A375 (cell line): ENCODE measurements at places on chromosomes 13 and 19. TPM values are rescaled to one million over a fixed set of nuclear protein-coding genes. Genes with fewer than 3 reads are reported as not detected.

Gene ZNF667
- not detected in 2 replicates for total RNA-seq

Gene LRFN3
- total RNA-seq = 2.1 TPM in 2 replicates

Gene ACP7
- total RNA-seq = not detected in 2 replicates

Gene TMEM221
- 0.05 TPM in 1 of 2 replicates, not detected in the other for total RNA-seq

Gene MUC16
- not detected in 2 replicates for total RNA-seq

Gene IGFL3
- not detected in 2 replicates for total RNA-seq

Gene ERFL
- not detected in 2 replicates for total RNA-seq

Gene FGF14
- 0.04 and 0.40 TPM in 2 replicates for total RNA-seq

Gene MCEMP1
- total RNA-seq = 0.27 TPM in 1 of 2 replicates, not detected in the other

Gene ZNF560
- 1.4 and 3.7 TPM in 2 replicates for total RNA-seq

Gene ANKLE1
- total RNA-seq = 5.1 and 6.9 TPM in 2 replicates

Gene POP4
- total RNA-seq = 74.7 and 96.4 TPM in 2 replicates

Gene LGALS4
- 0.57 TPM in 1 of 2 replicates, not detected in the other for total RNA-seq

Gene CDC16
- total RNA-seq = 23.1 and 28.8 TPM in 2 replicates

Gene FCAR
- total RNA-seq = not detected in 2 replicates

Gene ATP8B3
- 1.5 and 1.7 TPM in 2 replicates for total RNA-seq

Gene ZNF208
- 2.2 and 3.2 TPM in 2 replicates for total RNA-seq

Gene ADM5
- 10.4 and 11.6 TPM in 2 replicates for total RNA-seq

Gene PNMA8C
- 0.04 TPM in 1 of 2 replicates, not detected in the other for total RNA-seq

Gene SCN1B
- 5.4 and 5.7 TPM in 2 replicates for total RNA-seq

Gene ZNF93
- total RNA-seq = 7.7 and 8.3 TPM in 2 replicates

Gene TLE6
- total RNA-seq = 1.4 and 1.5 TPM in 2 replicates

Gene ZNF763
- total RNA-seq = 0.19 and 0.42 TPM in 2 replicates

Gene PRODH2
- total RNA-seq = not detected in 2 replicates

Gene MAB21L1
- 1.4 and 1.5 TPM in 2 replicates for total RNA-seq

Gene AKT2
- total RNA-seq = 99.1 and 100 TPM in 2 replicates

Gene OR7D2
- not detected in 2 replicates for total RNA-seq
